Stimulated activated naive B cell treated with anti-CD40 and anti-IgM and Interleukin-4, amounts not matched to agents 10 μg/mL and 1 μg/mL and 100 μg/mL, for 72 hours (primary cell): ENCODE measurements at places on chromosomes 6 and 20.

GRCh38 chr6:130840050-130840449 lies 12.8 kb downstream of the SMLR1 start:
- no peak for DNase-seq

- peak; percentile 42 for DNase-seq
These were observed 23.6 kb upstream of the TMEM181 start for GRCh38 chr6:158536084-158536890.

- DNase-seq, result no peak
These were observed 502.2 kb upstream of the JARID2 start for GRCh38 chr6:14743474-14744211.

- no peak for DNase-seq
These were observed 16.1 kb downstream of the EBF4 start for GRCh38 chr20:2708665-2709064.

DNA sequence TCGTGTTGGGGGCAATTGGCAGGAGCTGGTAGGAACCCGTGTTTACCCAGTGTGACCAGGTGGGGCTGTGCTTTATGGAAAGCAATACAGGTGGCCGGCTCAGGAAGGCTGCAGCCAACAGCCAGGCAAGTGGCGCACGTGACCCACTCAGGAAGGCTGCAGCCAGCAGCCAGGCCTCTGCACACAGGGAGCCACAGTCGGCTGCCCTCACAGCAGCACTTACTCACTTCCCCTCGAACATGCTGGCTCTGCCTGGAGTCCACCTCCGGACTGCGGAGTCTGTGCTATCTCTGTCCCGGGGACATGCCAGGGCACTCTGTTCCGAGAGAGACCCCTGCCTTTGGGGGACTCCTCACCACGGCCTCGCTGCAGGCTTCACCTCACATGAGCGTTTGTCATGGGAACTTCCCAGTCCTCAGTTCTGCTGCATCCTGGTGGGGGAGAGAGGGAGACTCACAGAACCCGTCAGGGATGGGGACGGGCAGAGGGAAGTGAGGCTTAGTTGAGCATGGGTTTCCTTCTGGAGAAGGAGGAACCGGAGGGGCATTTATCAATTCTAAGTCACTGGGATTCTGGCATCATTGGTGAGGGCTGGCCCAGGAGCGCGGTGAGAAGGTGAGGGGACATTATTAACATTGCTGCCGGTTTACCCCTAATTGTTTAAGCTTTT lies 76.8 kb downstream of the TTLL2 start:
- DNase-seq, result no peak

DNA sequence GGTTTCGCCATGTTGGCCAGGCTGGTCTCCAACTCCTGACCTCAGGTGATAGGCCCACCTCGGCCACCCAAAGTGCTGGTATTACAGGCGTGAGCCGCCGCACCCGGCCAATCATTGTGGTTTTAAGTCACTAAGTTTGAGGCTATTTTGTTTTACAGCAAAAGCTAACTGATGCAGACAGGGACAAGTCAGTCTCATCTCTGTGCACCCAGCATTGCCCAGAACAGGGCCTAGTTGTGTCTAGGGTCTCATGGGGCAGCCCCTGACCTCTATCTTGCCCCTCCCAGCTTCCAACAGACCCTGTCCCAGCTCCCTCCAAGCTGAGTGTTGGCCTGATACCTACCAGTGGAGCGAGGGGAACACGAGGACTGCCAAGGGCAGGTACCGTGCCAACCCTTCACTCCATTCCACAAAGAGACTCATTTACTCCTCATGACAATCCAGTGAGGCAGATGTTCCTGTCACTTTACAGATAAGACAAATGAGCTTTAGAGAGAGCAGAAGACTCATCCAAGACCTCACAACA lies 8.9 kb upstream of the RBCK1 start:
- no peak for DNase-seq

DNA sequence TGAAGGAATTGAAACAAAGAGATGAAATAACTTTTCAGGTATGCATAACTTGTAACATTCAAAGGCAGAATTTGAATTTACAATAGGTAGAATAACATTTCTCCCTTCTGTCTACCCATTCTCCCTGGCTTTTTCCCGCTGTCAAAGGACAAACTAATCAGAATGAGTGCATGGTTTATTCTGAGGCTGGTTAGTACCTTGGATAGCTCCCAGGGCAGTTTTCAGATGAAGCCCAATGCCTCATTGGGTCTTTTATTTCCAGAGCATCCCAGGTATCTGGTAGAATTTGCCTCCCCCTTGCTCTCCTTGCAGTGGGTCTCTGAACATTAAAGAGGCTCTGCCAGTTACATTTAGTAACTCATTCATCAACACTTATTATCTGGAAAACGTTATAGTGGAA lies 665.5 kb downstream of the BCKDHB start:
- DNase-seq, result no peak
